ENCODE measurements at places on chromosomes 5 and 9. TPM values are rescaled to one million over a fixed set of nuclear protein-coding genes. Genes with fewer than 3 reads are reported as not detected.

TAF11L5 gene
- total RNA-seq, result not detected

STK32A gene
- total RNA-seq, result 12.8 TPM

FOXI1 gene
- not detected for total RNA-seq

TXNDC8 gene
- total RNA-seq, result not detected

GRCh38 chr5:60399507-60399906 is 300.5 kb downstream of the DEPDC1B start:
- DNase-seq, result no peak

DNA sequence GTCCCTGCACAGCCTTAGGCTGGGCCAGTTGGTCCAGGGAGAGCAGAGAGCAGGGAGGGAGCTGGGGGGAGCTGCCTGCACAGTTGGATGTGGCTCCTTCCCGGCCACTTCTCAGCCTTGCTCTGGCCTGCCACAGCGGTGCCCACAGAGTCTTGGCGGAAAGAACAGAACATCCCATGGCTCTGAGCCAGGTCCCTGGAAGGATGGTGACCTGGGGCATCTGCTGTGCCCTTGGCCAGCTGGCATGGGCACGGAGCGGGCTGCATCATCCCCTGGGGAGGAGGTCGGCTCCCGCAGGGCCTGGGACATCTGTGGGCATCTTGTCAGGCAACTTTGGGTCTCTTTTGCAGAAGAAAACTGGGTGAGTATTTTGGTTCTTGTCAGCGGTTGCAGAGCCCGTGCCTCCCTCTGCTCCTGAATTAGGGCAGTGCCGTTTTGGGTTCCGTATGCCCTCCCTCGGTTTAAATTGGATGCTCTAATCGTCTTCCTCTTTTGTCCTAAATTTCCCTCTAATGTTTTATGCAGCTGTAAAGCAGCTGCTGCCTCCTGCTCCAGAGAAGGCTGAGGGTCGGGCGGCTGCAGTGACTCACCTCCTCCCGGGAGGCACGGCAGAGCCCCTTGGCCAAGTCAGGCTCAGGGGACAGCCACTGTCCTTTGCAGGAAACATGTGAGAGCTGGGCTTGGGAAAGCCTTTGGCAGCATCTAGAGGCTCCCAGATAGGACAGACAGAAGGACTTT is 10.5 kb upstream of the NACC2 start:
- DNase-seq, result no peak

DNA sequence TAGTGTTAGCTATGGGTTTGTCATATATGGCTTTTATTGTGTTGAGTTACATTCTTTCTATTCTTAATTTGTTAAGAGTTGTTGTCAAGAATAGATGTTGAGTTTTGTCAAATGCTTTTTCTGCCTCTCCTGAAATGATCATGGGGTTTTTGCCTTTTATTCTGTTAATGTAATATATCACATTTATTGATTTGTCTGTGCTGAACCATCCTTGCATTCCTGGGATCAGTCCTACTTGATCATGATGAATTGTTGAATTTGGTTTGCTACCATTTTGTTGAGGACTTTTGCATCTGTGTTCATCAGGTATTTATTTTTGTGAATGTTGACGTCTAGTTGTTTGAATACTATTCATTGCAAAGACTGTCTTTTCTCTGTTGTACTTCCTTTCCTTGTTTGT is 23.9 kb downstream of the RIC1 start:
- DNase-seq, result no peak

DNA sequence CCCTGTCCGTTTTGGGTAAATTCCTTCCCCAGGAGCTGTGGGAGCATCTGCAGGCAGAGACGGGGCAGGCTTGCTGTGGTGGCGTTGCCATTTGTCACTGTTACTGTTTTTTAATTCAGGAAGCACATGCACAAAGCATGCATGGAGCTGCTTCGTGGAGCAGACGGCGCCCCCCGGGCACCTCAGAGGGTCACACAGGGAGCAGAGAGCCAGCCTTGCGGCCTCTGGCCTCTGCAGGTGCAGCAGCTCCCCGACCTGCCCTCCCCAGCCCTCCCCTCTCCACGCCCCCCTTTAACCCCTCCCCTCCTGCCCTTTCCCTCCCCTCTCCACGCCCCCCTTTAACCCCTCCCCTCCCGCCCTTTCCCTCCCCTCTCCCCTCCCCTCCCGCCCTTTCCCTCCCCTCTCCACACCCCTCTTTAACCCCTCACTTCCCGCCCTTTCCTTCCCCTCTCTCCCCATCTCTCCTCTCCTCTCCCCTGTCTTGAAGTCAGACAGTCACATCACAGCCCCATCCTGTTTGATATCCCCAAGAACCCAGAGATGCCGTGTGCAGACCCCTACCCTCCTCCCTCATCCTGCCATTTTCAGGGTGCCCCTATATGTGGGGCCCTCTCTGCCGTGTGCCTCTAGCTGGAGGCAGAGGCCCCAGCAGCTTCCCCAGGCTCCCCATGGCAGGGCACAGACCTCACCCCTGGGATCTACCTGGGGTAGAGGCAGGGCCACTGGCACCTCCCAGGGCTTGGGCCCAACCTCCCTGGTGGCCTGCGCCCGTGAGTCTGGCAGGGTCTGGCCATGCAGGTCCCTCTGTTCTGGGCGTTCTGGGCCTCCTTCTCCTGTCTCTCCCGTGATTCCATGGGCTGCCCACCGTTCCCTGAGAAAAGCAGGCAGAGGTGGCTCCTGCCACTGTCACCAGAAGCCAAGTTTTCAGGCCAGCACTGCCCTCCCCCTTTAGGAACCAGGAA is 29.6 kb upstream of the UBAC1 start:
- peak; percentile 31 for DNase-seq
